ENCODE measurements at places on chromosomes 3 and 15.

- DNase-seq = no peak
Observed at GRCh38 chr3:101976473-101976872, 127.2 kb downstream of the NFKBIZ start.

DNA sequence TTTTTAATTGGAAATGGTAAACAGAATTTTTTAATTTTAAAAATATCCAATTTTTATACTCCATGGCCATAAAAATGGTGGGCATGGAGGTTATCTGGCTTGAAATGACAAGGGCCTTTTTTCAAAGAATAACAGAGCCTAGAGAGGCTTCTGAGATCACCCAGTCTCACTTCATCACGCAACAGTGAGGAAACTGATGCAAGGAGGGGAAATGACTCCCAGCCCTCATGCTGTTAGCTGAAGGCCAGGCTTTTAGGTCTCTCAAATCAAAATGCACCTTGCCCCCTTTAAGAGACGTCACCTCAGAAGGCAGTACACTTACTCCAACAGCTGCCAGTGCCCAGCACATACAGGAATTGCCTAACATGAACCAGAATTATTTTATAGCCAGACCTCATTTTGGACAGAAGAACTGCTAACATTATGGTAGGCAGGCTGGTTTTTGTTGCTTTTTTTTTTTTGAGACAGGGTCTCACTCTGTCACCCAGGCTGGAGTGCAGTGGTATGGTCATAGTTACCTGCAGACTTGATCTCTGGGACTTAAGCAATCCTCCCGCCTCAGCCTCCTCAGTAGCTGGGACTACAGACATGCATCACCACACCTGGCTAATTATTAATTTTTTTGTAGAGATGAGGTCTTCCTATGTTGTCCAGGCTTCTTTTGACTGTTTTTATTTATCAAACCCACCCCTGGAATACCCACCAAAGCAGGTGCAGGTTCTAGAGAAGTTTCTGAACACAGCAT, 9.1 kb downstream of the RAB43 start:
- DNase-seq = no peak

DNA sequence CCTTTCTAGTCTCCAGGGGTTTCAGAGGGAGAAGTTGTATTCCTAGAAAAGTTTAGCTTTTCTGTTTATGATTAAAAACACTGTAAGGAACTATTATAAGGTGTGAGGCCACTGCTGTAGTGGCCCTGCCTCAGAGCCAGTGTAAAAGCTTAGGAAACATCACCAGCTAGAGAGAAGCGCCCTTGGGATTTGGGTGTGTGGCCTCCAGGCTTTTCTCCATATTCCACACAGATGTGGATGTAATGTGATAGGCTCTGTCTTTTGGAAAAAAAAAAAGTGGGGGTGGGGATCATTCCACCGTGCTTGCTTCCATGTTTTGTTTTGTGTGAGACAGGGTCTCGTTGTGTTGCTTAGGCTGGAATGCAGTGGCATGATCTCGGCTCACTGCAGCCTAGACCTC, 13.9 kb downstream of the SEC61A1 start:
- no peak for DNase-seq

DNA sequence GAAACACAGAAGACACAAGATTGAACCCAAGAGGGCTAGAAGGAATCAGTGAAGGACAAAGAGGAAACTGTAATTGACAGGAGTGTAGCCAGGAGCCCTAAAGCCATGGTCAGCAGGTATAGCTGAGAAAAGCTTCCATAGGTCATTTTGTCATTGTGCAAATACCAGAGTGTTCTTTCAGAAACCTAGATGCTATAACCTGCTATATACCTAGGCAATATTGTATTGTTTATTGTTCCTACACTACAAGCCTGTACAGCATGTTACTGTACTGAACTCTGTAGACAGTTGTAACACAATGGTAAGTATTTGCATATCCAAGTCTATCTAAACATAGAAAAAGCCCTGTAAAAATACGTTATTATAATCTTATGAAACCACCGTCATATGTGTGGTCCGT, 119.3 kb upstream of the LRRFIP2 start:
- DNase-seq = no peak

DNA sequence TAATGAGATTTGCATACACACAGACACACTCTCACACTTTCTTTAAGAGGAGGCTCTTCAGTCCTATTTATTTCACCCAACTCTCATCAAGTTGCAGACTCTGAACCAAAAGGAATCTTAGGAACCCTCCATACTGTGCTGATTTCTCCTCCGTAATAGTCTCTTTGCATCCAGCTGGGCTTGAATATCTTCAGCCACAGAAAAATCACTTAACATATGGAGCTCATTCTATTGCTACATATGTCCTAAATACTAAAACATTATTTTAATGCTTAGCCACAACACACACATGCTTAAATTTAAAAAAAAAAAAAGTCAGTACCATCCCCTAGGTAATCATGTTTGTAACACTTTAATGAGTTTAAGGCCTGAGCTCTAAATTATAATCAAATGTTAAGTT, 287.5 kb upstream of the CNTN6 start:
- no peak for DNase-seq

DNA sequence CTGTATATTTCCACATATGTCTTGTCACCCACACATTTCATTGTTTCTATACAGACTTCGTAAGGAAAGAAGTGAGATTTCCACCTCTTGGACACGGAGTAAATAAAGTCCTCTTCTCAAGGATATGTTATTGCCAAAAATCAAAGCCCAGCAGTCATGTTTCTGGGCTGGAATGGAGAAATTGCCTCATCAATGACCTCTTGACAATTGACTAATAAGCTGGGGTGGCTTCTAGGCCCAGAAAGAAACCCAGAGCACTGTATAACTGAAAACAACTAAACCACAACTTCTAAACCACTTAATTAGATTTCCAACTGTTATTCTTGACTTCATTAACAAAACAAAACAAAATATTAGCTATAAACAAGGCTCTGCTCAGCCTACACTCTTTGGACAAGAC, 56.4 kb upstream of the SLC24A5 start:
- no peak for DNase-seq

- peak; percentile 65 for DNase-seq
Observed at GRCh38 chr3:142850395-142851023, 38.4 kb downstream of the PCOLCE2 start.

- DNase-seq = no peak
Observed at GRCh38 chr15:44811337-44811736, 75.0 kb downstream of the TRIM69 start.

GRCh38 chr3:162224746-162225145, 728.1 kb downstream of the OTOL1 start:
- DNase-seq = no peak

GRCh38 chr3:64449026-64449425, 223.8 kb upstream of the PRICKLE2 start:
- DNase-seq = no peak

DNA sequence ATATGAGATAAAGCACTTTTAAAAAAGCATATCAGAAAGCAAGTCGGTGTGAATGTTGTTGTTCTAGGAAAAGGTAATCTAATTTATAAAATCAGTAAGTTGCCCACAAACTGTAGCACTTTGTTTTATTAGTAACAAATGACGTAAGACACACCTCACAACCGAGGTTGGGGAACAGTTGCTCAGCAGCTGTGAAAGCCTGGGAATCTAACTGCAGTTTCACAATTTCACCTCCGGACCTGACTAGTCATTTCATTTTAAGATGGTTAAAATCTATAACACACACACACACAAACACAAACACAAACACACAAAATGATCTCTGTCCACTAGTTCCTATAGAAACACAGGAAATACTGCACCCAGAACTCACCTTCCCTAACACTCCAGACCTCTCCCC, 406.7 kb upstream of the NR2F2 start:
- DNase-seq = no peak

- no peak for DNase-seq
Observed at GRCh38 chr15:45319472-45320214, 58.7 kb downstream of the GATM start.

DNA sequence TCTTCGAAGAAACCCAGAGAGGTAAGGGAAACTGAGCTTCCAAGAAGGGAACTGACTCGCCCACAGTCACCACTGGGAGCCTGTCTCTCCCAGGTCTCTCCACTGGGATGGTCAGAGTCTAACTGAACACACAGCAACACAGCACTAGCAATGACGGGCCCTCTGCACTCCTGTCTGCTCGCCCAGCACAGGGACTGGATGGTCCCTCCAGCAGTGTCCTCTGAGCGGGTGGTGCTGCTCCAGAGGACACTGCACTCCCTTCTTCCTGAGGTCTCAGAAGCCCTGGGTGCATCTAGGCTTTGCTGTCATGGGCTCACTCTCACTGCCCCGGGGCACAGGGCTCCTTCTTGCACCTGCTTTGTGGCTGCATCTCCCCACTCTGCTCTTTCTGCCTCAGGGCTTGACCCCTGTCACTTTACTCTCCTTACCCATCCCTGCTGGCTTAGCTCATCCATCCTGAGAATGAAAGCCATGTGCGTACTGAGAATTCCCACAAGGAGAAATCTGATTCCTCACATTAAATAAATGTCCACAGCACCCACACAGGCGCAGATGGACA, 356.6 kb downstream of the GABRG3 start:
- DNase-seq = no peak

GRCh38 chr3:86451749-86452148, 539.2 kb downstream of the VGLL3 start:
- DNase-seq = no peak

DNA sequence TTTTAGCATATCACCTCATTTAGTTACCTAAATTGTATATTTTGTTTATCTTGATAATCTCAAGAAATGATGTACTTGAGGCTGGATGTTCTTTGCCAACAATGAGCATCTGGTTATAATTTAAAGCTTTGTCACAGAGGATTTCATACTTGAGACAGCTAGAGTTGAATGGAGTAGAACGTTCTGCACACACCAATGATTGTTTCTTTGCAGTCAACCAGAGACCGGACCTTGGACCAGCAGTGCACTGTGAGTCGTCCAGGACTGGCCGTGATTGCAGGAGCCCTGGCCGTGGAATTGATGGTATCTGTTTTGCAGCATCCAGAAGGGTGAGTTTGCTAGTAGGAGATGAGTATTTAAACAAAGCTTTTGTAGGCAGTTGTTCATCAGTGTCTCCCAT, 90.4 kb downstream of the ATG7 start:
- DNase-seq = no peak

GRCh38 chr15:42826251-42826890, 89.4 kb upstream of the CDAN1 start:
- DNase-seq = no peak

- DNase-seq = no peak
Observed at GRCh38 chr15:85615930-85616329, 178.8 kb downstream of the KLHL25 start.

DNA sequence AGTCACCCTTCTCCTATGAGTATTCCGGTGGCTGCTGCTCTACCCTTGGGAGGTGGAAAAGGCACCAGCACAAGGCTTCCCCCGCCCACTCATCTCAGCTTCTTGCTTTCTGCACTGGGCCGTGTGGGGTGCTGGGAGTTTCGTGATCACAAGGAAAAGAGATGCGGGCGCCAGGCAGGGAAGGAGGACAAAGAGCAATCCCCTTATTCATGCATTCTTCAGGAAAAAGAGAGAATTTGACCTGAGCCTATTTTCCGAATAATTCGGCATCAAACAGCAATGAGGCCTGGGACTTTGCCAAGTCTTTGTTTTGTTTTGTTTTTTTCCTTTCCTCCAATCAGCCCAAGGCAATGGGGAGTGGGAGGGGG, 102.2 kb upstream of the LPP start:
- no peak for DNase-seq

- DNase-seq = no peak
Observed at GRCh38 chr3:32120471-32120870, 14.1 kb downstream of the GPD1L start.

All from astrocyte of the cerebellum (primary cell).